Activated CD4-positive, alpha-beta T cell treated with anti-CD3 and anti-CD28 coated beads for 24 hours (primary cell): ENCODE measurements at places on chromosomes 4 and X.

DNA sequence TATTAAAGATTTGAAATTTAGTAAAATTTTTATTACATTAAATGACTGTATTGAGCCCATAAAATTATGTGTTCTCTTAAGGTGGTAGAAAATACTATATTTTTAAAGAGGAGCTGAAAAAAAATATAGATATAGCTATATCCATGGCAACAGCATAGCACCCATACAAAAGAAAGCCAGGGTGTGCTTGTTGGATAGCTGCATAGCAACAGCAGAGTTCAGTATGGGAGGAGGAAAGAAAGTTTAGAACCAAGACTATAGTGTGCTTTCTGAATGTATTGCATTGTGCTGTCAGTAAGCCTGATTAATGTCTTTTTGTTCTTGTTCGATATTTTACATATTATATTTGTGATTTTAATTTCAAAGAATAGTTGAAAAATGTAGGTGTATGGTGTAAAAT lies 78.4 kb downstream of the GRID2 start:
- DNase-seq: no peak

GRCh38 chr4:6562931-6563901 lies 11.8 kb upstream of the MAN2B2 start:
- DNase-seq: no peak

GRCh38 chrX:23003116-23003515 lies 3.4 kb downstream of the DDX53 start:
- DNase-seq: no peak

GRCh38 chrX:136880003-136880451 lies 498 bp downstream of the RBMX start:
- DNase-seq: no peak

DNA sequence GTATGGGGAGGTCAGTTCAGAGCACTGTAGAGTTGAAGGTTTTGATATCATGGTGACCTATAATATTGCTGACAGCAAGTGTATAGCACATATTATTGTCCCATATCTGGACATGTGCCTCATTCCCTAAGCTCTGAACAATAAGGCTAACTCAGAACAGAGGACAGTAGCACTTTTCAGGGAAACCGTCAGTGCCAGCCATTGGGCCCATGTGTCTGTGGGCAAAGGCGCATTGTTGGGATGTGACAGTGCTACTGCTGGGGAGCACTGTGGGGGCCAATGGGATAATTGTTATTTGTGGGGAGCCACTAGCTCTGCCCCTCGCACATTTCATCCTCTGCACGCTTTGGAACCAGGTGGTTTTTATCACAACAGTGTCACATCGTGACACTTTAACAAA lies 136.2 kb downstream of the ELOVL6 start:
- DNase-seq: no peak

DNA sequence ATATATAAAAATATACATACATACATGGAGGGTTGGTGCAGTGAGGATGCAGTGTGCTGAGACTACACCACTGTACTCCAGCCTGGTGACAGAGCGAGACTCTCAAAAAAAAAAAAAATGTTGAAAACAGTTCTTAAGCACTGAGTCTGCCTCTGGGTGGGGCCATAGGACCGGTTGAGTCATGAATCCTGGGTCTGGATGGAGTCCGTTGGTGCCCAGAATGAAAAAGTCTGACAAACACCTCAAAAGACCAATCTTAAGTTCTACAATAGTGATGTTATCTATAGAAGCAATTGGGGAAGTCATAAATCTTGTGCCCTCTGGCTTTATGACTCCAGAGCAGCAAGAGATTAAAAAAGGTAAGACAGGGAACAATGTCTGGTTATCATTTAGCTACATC lies 70.4 kb downstream of the FGFBP1 start:
- DNase-seq: no peak

GRCh38 chr4:26150948-26151347 lies 169.9 kb upstream of the RBPJ start:
- DNase-seq: peak; percentile 27

- no peak for DNase-seq
These were observed 49.5 kb downstream of the CPZ start for GRCh38 chr4:8641931-8642650.

DNA sequence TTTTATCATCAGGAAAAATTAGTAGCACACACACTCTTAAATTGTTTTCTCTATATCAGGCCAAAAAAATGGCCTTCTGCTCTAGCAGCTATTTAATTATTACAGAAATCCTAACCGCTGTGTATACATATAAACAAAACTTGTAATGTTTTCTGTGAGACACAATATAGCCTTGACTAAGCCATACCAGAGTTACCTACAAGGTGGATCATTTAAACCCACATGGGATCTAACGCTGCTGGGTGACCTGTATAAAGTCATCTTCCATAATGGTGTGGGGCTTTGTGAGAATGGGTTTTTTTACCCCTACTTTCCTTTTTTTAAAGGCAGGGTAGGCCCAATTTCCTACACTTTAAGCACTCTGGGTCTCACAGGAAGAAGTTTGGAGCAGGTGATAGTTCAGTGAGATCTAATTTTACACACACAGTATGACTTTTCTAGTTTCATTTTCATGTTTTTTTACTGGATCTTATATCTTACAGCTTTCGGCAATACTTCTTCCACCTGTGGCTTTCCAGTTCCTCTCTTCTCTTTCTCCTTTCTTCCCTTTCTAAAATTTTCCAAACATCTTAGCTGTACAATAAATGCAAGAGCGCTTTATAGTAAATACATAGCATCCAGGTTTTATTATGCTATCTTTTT lies 66.9 kb upstream of the MMAA start:
- no peak for DNase-seq
